ENCODE measurements at places on chromosomes 1 and 21.

GRCh38 chr1:87956750-87957149, 628.1 kb downstream of the LMO4 start:
- DNase-seq: no peak

DNA sequence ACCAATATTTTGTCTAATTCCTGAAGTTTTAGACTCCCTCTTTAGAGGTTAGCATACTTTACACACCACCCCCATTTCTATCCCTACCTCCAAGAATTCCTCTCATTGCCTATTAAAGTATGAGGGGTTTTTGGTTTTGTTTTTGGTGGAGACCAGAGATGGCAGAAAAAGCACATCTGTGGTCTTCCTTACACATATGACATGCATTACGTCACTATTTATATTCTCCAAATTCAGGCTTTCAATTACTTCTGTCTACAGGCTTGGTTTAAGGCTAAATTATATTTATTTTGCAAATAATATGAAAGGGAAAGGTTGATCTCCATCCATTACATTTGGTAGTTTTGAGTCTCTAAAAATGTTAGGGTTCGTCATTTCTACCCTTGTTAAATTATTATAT, 674.6 kb downstream of the LMO4 start:
- no peak for DNase-seq

DNA sequence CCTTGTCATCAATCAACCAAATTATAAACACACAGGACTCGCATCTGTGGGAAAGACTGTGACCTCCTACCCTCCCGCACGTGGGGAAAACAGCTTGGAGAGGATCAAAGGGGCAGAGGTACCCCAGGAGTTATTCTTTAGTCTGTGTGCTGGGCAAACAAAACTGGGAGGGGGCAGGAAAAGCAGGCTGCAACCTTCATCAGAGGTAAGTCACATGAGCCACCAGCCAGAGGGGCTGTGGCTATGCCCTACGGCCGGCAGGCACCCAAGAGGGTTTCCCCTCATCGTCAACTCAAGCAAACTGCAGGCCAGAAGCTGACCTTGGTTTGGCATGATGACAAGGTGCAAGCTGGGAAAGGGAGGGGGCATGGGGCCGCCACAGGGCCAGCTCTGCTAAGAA, 12.5 kb downstream of the SMIM12 start:
- no peak for DNase-seq

DNA sequence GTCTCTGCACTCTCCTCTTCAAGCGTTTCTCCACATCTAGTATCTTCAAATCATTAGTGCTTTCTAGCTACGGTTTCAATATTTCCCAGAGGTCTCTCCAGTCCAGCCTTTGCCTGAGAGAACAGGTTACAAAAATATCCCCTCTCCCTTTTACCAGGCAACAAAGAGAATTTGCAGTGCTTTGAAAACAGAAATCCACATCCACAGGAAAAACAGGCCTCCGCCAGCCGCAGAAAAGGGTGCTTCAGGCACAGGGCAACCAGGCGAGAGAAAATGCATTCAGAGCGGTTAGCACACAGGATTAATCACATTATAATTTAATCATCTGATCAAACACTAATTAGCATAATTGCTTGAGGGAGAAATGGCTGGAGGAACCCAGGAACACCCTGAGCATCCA, 13.8 kb downstream of the DSCAM start:
- no peak for DNase-seq

DNA sequence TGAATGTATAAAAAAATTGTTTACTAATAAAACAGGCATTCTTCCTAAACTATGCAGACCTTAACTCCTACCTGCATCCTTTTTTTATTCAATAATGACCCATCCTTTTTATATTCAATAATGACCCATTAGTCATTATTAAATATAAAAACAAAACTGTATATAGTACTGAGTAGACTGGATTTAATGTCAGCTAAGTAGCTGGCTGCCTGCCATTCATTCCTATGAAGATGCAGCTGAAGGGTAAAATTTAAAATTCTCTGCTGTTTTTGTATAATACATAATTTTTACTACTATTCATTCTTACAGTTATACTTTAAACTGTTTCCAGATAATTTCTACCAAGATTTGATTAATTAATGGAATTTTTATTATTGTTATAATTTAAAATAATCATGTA, 79.3 kb downstream of the DENND1B start:
- DNase-seq: no peak

DNA sequence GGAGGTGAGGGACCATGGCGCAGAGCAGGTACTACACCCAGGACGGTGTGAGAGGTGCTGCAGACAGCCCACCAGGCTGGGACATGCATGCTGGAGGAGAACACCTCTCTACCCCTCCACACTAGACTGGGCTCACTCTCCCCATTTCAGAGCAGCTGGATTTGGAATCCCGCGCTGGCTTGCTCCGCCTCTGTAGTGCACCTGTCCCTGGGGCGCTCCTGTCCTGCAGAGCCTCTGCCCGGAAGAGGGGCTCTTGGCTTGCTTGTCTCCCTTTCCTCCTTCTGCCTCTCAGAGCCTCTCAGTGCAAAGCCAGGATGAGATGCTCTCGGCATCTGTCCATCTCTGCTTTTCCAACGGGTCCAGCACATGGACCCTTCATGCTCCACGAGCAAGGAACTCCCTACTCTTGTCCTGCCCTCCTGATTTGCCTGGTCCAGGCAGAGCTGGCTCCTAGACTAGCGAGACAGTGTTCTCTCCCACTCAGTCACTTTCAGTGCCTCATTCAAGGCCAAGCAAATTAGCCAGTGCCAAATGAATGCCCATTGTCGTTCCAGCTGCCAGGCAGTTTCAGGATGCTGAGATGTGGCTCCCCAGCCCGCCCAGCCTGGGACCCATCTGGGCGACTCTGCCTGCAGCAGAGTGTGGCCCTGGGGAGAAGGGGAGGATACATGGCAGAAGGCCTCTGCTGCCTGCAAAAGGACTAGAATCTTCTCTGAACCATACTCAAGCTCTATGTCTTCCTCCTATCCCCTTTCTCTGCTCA, 33.7 kb downstream of the CDCA8 start:
- no peak for DNase-seq

- DNase-seq: no peak
Observed at GRCh38 chr21:29318354-29318753, 19.6 kb downstream of the BACH1 start.

- DNase-seq: no peak
Observed at GRCh38 chr1:14611792-14612191, 13.3 kb downstream of the KAZN start.

- DNase-seq: no peak
Observed at GRCh38 chr1:19081218-19081893, 124.9 kb upstream of the IFFO2 start.

DNA sequence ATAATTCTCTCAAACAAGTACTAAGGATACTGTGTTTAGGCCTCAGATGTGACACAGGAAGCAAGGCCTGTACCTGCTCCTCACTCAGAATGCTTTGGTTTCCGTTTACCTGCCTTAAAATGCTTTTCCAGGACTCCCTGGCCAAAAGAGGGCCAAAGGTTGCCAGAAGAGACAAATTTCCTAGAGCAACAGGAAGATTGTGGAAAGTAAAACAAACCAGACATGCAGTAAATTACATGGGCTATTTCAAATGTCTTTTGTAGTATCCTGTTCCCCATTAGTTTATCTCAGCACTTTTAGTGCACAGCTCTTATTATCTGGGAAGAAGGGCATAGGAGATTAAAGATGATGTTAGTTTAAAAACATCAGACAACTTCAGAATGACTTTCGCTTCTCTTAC, 280.0 kb downstream of the NFIA start:
- no peak for DNase-seq

GRCh38 chr1:207463571-207463970, 9.4 kb downstream of the CR2 start:
- no peak for DNase-seq

DNA sequence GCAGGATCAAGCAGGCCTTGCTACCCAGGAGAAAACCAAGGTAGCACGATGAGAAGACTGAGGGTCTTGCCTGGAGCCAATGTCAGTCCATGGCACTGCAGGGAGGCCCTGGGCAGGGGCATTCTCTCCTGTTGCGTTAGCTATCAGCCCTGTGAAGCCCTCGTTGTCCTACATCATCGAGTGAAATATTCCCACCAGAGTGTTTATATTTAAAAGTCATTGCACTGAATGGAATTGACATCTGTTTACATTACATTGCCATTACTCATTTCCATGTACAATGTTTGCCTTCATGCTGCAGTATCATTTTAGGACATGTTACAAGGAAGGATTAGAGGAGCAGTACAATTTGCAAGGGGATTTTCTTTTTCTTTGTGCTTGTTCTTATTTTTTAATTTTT, 243.9 kb downstream of the KAZN start:
- no peak for DNase-seq

- peak; percentile 23 for DNase-seq
Observed at GRCh38 chr1:179599623-179600249, 8.1 kb downstream of the TDRD5 start.

GRCh38 chr1:143611159-143611558, 360.6 kb downstream of the FAM72C start:
- no peak for DNase-seq

DNA sequence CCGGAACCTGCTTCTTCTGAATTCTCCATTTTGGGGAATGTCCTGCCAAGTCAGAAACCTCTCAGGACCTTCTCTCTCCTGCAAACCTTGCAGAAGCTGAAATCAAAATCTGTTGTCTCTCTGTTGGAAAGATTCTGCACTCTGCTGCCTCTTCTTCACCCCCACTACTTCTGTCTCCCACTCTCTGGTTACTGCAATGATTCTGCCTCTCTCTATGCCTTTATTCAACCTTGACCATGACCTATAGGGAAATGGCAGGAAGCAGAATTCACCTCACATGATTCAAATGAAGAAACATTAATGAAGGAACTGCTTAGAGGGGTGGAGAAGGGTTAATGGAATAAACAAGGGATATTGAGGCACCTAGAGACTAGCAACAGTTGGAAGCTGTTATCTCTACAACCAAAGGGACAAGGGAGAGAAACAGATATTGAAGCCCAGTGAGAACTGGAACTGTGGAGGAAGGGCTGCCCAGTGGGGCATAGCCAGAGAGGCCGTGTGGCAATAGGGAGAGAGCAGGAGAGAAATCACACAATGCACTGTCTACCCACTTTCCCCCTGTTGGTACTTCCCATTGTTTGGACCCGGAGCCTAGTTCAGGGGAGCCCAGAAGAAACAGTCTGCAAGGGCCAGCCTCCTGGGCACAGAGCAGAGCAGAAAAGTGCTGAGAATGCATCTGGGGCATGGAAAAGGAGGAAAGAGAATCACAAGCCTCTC, 76.1 kb upstream of the JUN start:
- no peak for DNase-seq

- no peak for DNase-seq
Observed at GRCh38 chr1:232682248-232682647, 52.3 kb upstream of the SIPA1L2 start.

DNA sequence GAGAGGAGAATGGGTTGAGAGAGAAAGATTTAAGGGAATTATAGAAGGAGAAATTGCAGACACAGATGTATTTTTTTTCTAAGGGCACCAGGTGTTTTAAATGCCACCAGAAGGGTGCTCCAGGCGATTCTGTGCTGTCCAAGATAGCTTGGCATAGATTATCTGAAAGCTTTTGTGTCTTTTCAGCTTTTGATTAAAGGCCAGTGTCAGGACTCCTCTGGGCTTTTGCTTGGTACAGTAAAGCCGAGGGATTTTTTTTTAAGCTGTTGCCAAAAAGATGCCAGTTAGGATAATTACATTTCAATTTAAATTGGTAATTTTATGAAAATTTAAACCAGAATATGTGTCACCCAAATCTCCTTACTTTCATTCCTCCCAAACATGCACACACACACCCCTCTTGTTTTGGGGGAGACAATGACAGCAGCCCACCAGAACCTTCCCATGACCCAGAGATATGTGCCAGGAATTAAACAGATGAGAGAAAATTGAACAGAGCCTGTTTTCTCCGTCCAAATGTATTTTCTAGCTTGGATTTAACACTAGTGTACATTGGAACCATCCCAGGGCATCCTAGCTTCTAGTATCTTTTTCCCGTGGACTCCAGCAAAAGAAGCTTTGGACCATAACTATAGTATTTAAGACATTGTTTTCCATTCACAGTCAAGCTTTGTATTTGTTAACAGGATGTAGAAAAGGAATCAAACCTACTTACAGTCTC, 670.7 kb upstream of the CXADR start:
- no peak for DNase-seq

GRCh38 chr1:195763907-195764374, 844.3 kb downstream of the KCNT2 start:
- no peak for DNase-seq

All from activated CD4-positive, alpha-beta T cell treated with anti-CD3 and anti-CD28 coated beads, Interleukin-10, Interleukin-2, amounts not matched to agents 100 ng/mL and 50 ng/mL, durations not matched to agents 16 hours and 8 hours (primary cell).